ENCODE measurements at places on chromosomes 7 and 10.

GRCh38 chr7:151225948-151226510, 976 bp downstream of the ABCF2 start:
- DNase-seq, result no peak

- no peak for DNase-seq
These were observed 33.5 kb downstream of the WDR86 start for GRCh38 chr7:151376218-151376902.

DNA sequence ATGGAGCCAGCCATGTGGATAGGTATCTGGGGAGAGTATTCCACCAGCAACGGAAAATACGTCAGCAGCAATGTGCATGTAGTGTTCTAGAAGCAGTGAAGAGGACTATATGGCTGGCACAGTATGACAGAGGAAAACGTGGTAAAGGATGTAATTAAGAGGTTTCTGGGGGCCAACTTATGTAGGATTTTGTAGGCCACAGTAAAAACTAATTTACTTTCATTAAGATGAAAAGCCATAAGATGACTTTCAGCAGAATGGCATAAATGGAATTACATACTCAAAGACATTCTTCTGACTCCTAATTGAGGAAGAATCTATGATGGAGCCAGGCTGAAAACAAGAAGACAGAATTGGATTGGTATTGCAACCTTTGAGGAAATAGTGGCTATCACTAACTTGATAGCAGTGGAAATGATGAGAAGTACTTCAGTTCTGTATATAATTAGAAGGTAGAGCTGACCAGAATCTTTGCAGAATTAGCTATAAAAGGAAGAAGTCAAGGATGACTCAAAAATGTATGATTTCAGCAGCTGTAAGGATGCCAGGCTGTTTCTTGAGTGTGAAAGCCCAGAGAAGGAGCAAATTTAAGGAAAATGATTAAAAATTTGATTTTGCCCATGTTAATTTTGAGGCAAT, 156.7 kb downstream of the MBL2 start:
- no peak for DNase-seq

GRCh38 chr10:130140425-130140824, 4.2 kb downstream of the GLRX3 start:
- no peak for DNase-seq

GRCh38 chr10:91616137-91616536, 16.7 kb downstream of the PPP1R3C start:
- DNase-seq, result no peak
